Umbilical cord (tissue), 2 donors: ENCODE measurements at places on chromosomes 1 and 21.

DNA sequence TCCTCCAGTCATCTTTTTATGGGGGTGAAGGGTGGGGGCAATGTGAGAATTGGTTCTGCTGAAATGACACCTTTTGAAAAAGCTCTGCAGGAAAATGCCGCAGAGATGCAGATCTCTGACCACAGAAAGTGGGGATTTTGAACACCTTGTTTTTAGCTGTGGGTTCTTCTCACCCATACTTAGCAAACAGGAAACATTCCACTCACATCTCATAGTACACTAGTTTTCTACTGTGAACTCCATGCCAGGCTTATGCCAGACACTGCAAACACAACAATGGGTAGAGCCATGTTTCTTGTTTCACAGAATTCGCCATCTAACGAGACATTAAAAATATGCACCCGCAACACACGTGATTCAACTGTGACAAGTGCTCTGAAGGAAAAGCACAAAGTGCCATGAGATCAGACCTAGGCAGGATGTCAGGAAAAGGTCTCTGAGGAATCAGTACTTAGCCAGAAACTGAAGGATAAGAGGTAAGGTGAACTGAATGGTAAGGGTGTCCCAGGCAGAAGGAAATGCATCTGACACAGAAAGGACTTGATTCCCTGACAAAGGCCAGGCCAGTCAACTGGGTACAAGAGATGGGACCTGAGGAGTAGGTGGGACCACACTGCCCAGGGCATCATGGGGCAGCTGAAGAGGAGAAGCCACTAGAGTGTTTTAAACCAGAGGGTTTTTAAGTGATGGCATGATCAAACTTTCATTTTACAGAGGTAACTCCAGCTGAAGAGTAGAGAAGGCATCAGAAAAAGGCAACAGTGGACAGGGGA lies 83.8 kb upstream of the JAK1 start:
- no peak for DNase-seq

- DNase-seq, result no peak
Observed at GRCh38 chr1:68206848-68207689, 25.3 kb downstream of the WLS start.

- DNase-seq, result peak; percentile 17
Observed at GRCh38 chr21:14313300-14313699, 69.6 kb downstream of the HSPA13 start.

DNA sequence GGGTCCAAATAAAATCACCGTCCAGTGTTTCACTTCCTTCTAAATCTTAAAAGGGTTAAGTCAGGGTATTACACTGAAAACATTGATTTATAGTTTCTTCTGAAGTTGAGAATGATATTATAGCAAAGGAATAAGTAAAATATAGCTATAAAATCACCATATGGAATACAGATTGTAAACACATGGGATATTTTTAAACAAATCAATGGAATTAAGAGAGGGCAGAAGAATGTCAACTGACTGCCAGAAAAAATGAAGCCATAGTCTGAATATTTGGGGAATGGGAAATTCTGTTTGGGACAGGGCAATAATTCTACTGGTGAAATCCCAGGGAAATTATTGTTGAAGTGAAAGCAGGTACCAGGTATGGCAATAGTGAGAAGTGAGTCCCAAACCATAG lies 664.6 kb downstream of the NCAM2 start:
- DNase-seq, result no peak

GRCh38 chr1:95168761-95169351 lies 51.7 kb downstream of the TLCD4 start:
- no peak for DNase-seq
